ENCODE measurements at places on chromosomes 4 and X.
A peak's percentile ranks its signal among the peaks of the same experiment; 100 is the strongest.

DNA sequence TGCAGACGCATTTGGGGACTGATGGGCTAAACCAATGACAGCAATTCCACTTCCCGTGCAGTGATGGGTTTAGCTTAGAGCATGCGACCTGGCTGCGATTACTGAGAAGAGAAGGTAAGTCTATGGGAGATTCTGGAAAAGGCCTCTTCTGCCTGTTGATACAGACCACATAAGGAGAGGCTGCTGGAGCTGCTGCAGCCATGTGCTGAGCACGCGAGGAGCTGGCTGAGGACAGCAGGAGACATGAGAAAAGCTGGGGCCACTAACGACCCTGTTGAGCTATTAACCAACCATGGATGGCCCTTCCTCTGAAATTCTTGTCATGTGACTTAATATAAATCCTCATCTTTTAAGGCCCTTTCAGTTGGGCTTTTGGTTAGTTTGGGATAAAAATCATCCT lies 199.9 kb downstream of the PRDM5 start:
- DNase-seq = no peak

GRCh38 chrX:12702509-12703091 lies 88.6 kb upstream of the PRPS2 start:
- DNase-seq = peak; percentile 56

DNA sequence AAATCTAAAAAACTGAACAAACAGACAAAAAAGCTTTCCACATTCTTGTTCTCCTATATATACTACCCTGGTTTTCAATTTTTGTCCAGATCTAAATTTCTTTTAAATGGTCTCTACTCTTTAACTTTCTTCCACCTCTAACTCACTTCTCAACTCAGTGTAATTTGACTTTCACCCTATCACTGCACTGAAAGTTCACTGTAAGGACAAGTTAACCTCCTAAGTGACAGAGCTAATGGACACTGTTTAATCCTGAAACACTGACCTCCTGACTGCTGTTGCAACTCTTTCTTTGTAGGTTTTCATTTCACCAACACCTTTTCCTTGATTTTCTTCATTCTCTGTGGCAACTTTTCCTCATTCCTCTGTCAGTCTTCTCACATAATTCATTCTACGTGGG lies 50.0 kb downstream of the ATOH1 start:
- DNase-seq = no peak

DNA sequence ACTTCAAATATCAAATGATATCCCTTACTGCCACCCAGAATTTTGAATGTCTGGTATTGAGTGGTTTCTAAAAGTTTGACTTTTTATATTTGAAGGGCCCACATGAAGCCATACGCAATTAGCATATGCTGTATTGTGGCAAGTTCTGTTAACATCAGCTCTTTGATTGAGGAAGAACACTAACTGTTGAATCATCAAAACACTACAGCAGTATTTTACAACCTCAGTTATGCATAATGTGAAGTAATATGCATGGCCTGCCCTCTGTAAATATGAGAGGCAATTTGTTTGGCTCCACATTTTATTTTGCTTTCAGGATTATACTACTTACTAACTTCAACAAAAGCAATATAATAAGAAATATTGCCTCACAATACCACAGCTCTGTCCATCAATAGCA lies 62.2 kb upstream of the DMD start:
- DNase-seq = no peak

DNA sequence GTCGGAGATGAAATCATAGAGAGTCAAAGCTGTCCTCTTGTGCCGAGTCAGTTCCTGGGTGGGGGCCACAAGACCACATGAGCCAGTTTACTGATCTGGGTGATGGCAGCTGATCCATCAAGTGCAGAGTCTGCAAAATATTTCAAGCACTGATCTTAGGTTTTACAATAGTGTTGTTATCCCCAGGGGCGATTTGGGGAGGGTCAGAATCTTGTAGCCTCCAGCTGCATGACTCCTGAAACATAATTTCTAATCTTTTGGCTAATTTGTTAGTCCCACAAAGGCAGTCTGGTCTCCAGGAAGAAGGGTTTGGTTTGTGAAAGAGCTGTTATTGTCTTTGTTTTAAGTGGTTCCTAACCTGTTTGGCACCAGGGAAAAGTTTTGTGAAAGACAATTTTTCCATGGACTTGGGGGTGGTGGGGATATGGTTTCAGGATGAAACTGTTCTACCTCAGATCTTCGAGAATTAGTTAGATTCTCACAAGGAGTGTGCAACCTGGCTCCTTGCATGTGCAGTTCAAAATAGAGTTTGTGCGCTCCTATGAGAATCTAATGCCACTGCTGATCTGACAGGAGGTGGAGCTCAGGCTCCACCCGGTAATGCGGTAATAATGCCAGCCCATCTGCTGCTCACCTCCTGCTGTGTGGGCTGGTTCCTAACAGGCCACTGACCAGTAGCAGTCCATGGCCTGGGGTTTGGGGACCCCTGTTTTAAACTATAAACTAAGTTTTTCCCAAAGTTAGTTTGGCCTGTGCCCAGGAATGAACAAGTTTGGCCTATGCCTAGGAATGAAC lies 29.2 kb downstream of the METAP1 start:
- DNase-seq = peak; percentile 34

GRCh38 chrX:77698242-77698641 lies 87.8 kb downstream of the ATRX start:
- DNase-seq = no peak

DNA sequence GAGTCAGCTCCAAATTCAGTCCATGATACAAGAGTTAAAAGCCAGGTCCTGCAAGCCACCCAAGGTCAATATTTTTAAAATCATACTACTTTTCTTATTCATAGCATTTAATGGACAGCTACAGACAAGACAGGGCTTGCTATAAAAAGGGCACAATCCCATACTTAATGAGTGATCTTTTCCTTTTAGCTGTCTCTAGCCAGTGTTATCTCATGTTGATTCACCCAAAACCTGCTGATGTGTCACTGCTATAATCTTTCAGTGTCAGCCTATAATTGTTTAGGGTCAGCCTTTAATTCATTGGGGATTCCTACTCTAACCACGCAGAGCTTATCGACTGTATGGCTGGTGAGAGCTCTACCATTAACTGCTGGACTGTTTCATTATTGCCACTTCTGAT lies 51.2 kb upstream of the HCCS start:
- no peak for DNase-seq

DNA sequence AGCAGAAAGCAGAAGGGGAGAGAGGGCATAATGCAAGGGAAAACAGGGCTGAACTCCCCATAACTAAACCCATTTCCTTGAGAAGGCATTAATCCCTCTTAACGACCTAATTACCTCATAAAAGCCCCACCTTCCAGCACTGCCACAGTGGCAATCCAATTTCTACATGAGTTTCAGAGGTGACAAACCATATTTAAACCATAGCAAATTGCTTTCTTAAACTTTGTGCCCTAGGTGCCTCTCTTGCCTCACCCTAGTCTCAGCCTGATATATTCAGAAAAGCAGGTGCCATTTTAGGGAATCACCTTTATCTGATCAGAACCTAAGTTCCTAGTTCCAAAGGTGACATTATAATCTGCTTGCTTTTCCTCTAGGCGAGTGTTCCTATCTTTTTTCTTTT lies 48.9 kb downstream of the SLC34A2 start:
- DNase-seq = no peak

GRCh38 chrX:112627206-112627605 lies 52.5 kb downstream of the LHFPL1 start:
- DNase-seq = no peak

DNA sequence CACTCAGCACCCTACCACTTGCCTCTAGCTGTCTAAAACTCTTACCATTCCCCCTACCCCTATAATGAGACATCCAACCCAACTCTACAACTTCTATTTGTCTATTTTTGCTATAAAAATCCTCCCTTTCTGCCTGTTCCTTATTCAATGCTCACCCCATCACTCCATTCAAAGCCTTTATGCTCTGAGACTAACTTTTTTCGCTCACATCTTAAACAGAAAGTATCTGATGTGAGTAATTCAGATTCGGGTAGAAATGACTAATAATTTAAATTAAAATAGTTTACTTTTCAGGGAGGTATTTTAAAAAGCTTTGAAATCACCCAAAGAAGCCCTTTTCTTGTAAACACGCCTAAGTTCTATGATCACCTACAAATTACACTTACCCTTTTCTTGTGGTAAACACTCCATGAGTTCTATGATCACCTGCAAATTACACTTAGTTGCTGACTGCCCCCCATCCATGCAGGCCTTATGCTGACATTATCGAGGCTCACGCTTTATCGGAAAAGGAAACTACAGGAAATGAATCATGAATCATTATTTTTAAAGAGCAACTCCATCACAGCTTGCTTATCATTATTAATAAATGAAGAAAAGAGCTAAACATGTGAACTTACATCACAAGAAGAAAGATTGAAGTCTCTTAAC lies 168.7 kb upstream of the PPP1R2C start:
- no peak for DNase-seq

DNA sequence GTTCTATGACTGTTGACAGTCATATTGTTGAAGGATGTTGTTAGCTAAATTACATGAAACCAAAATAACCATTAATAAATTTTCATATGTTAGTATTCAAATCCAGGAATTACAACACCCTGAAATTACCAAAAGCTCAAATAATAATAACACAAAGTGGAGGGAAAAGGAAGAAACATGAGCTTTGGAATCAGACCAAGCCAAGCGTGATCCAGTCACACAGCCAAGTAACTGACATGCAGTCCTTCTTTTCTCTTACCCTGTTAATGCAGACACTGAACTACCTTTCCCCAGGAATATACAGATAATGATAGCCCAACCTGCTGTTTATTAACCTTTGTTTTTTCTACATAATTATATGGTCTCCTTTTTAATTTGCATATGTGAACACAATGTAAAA lies 130.2 kb downstream of the HS3ST1 start:
- no peak for DNase-seq

DNA sequence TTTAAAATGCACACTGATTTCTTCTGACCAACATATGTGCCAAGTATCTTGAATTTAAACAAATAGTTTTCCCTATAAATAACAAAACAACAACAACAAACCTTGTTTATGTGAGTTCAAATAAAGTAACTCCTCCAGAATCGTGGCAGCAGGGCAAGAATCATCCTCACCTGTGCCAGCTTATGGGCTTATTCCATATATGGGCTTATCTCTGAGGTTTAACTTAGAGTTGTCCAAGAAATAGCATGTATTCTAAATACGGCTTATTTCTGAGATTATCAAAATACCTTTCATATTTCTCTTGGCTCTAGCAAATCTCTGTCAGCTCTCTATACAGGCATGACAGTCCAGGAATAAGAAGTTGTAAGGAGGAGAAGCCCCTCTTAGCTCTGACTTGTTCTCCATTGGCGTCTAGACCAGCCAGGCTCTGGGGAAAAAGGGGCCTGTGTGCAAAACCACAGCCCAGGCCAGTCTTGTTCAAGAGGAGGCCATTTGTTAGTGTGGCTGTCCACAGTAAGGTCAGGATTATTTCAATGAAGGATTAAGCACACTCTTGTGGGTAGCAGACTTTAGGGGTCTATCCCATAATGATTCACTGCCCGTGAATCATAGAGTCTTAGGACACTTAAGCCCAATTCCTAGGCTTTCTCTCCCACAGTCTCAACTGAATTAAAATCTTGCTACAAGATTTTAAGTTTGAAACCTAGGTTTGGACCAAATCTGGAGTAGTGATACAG lies 63.2 kb downstream of the FRAS1 start:
- DNase-seq = no peak

DNA sequence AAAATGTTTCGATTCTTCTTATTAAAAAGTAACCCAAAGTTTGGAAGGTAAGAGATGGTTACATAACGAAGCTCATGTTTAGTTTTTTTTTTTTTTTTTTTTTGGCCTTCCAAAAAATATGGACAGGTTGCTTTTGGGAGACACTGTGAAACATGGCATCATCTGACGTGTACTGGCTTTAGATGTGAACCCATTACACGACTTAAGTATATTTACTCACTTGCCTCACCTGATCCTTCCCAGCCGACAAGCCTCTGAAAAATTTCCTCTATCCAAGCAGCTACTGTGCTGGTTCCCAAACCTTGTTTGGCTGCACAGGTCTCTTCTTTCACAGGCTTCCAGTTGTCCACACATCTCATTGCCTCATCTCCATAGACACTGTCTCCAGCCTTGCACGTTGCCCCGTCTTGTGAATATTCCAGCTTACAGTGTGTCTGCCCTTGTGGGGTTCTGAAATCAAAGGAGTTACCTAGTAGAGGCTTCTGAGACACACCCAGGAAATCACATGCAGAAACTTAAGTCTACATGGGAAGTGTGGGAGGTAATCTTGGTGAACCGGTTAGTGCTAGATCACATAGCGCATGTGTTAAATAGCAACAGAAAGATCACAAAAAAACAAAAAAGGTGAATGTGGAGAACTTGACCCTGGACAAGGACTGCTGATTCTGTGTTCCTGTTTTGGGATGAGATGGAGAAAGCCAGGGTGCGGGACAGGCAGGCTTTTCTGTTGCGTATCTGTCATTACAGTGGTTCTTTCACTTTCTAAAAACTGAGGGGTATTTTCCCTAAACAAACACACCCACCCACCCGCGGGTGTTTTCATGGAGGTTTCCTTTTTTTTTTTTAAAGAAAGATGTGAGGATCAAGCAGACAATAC lies 328.6 kb downstream of the ARHGAP10 start:
- DNase-seq = peak; percentile 7

GRCh38 chr4:4430492-4431195 lies 43.7 kb downstream of the NSG1 start:
- peak; percentile 36 for DNase-seq

DNA sequence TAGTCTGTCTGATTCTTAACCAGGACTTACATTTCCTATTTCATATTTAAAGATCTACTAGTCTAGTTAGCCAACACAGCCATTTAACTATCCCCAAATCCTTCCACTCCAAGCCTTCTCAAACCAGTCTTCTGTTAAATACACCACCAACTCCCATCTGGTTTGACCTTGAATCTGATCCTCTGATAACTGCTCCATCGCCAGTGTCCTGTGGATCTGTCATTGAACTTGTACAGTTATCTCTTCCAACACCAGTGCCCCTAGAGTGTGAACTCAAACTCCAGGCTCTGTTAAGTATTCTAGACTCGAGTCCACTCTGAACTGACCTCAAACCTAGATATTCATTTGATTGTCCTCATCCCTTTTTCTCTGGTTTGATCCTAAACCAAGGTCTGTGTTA lies 14.4 kb downstream of the WDR13 start:
- no peak for DNase-seq

- DNase-seq = no peak
These were observed 2.9 kb downstream of the CHST7 start for GRCh38 chrX:46576458-46576857.

- DNase-seq = no peak
These were observed 148.3 kb upstream of the NHS start for GRCh38 chrX:17226736-17227135.

DNA sequence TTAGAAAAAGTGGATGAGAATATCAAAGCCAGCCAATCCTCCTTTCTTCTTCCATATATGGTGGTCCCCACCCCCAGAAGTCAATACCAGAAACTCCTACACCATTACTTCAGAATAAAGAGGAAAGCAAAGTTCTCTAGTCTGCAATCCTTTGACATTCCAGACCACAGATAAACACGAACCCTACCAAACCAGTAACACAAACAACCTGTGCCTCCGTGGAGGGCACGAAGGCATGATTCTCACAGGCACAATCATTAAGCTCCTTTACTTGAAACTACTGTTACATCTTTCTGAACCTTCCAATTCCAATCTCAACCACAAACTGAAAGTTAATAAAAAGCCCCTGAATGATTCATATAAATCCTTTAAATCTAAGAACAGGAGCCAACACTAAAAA lies 16.3 kb downstream of the MAML3 start:
- DNase-seq = peak; percentile 56
